ENCODE measurements at places on chromosomes 6 and 20.
A peak's percentile ranks its signal among the peaks of the same experiment; 100 is the strongest.

GRCh38 chr6:6131492-6132109, 124.9 kb upstream of the NRN1 start:
- DNase-seq, result no peak

DNA sequence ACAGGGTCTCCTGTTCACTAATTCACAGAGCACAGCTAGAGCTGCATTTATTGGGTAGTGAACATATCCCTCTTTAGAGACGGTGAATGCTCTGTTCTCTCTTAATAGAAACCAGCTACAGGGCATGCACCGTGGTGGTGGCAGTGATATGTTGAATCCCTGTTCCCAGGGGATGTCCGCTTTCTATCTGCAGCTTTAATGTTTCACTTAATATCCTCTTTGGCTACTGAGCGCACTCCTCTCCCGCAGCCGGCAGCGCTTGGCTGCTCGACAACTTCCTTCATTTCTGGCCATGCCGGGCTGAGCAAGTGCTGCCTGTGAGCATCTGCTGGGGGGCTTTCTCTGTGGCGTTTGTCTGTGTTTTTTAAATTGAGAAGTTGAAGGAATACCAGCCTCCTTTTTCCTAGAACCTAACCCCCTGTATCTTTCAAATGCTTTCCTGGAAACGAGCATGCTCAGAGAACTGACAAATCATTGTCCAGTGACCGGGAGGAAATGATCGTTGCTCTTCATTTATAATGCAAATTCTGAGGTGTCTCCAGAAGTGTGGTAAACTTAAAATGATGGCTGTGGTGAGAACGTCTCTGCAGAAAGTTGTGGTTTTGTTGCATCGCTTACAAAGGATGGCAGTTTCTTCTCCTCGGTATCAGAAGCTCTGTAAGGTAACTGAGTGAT, 297.9 kb downstream of the UTRN start:
- DNase-seq, result peak; percentile 29

GRCh38 chr6:130524552-130524951, 158.7 kb downstream of the TMEM200A start:
- DNase-seq, result no peak

GRCh38 chr20:34047010-34047687, 53.4 kb downstream of the RALY start:
- no peak for DNase-seq

GRCh38 chr20:57451795-57452661, 60.8 kb downstream of the RBM38 start:
- no peak for DNase-seq

DNA sequence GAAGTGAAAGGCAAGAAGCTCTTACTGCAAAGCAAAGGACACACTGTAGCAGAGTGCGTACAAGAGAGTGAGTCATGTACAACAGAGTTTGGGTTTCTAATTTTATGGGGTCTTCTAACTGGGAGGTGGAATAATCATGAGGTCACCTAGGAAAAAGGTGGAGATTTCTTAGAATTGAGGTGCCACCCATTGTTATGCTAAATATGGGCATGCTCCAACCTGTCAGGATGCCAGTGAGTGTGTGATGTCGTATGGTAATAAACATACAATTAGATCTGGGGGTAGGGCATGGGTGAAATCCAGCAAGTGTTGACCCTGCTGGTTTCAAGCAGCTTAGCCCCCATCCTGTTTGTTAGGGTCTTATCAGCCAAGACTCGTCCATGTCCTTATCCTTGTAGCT, 46.6 kb downstream of the OR2B6 start:
- DNase-seq, result no peak

GRCh38 chr20:8946036-8946940, 122.6 kb upstream of the PLCB4 start:
- peak; percentile 63 for DNase-seq

GRCh38 chr6:64774881-64775280, 932.1 kb downstream of the EYS start:
- DNase-seq, result no peak

GRCh38 chr6:12170351-12171092, 119.6 kb upstream of the EDN1 start:
- DNase-seq, result no peak

DNA sequence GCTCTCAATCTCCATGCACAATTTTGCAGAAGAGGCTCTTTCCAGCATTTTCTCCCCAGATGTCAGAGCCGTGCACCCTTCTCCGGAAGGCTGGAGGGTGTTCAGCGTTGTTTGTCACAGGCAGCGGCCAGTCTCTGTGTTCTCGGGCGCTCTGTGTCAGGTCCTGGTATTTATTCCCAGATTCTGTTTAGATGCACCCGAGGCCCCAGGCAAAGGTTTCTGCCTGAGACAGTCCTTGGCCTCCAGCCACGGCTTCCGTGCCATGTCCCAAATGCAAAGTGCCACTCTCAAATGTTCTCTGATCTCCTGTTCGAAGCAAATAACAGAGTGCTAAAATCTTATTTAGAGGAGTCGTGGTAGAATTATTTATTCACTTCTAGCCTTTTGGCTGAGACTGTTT, 140.3 kb upstream of the AGPAT4 start:
- DNase-seq, result no peak

- no peak for DNase-seq
Observed at GRCh38 chr6:2135401-2135800, 110.0 kb downstream of the GMDS start.

DNA sequence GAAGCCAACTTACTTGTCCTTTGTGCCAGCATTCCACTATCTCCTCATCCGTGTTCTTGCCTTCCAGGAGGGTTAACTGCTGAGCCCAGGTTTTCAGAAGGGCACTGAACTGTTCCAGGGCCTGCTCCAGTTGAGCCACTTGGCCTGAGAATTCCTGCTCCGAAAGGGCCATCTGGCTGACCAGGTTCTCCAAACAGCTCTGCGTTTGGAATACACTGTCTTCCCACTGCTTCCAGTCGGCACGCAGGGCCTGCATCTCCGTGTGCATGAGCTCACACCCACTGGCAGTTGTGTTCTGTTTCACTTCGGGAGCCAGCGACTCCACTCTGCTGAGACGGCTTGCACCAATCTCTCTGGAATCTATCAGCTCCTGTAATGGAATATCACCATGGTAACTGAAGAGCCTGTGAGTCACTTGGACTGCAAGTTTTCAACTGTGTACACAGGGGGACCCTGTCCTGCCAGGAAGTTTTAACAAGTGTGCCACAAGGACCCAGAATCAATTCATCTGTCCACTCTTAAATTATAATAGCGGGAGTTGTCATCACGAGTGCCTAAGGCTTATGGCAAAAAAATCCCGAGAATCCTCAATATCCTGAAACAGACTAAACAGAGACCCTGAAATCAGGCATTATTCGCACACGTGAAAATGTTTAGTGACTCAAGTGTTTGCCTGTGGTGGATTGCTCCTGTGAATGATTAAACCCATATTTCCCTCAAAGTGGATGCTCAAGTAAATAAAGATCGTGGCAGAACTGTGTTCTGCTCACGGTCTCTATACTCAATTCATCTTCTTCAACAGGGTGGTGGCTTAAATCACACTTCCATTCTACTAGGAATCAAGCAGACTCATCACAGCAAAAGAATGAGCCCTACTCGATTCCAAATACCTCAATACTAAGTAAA, 255.9 kb downstream of the SYNE1 start:
- peak; percentile 99 for DNase-seq

GRCh38 chr6:15250187-15251168, 4.6 kb downstream of the JARID2 start:
- no peak for DNase-seq

DNA sequence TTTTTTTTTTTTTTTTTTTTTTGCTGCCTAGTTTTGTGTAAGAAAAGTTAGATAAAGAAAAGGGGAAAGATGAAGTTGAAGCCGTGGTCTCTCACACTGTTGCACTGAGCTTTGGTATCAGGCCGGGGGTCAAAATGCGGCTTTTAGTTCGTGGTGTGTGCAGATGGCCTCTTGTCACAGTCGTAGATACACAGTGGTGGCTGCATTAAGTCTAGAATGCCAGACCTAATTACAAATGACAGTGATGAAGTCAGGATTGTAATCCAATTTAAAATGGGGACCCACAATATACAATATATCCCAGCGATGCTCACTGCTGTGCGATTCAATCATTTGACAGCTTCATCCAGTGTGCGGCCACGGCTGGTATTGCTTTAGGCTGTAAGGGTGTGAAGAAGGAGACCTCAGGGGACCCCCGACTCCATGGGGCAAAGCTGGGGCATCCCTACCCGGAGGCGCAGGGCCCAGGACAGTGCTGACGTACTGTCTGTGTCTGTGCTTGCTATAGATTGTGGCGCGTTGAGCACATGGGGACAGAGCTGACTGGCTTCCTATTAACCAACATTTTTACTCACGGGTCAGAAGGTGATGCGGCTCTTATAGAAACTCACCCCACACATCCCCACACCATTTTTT, 210.0 kb upstream of the SOX4 start:
- no peak for DNase-seq

- no peak for DNase-seq
Observed at GRCh38 chr20:63850689-63851547, 10.4 kb upstream of the ABHD16B start.

GRCh38 chr6:14510038-14510437, 392.5 kb downstream of the CD83 start:
- DNase-seq, result no peak

DNA sequence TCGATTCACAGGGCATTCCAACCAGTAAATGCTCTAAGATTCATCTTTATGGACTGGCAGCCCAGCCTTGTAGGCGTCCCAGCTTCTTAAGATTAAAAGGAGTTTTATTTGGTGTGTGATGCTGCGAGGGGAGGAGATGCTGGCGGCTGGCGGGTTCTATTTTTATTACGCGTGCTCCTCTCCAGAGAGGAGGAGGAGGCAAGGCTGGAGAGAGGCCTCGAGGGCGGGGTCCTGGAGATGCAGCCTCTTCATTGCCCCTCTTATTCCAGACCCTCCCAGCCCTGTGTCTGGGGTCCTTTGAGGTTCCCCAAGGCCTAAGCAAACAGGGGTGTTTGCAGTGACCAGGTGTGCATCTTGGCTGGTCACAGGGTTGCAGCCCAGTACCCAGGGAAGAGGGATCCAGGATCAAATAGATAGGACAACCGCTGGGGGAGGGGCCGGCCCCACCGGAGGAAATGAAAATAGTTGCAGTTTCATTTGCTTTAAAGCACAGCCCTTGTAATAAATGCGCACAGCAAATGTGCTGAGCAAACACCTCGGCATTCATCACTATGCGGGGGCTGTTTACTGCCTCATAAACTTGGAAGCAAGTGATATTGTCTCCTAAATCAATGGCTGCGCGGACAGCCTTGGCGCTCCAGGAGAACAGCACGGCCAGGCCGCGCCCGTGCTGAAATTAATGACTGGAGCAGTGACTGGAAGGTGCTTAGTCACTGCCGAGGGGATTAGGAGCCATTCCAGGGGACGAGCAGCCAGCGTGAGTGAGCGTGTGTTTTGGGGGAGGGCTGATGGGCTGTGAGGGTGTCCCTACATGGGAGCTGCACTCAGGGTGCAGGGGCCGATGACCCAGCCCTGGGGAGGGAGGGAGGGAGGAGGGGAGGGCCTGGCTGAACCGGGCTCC, 83.0 kb downstream of the TMEM242 start:
- peak; percentile 87 for DNase-seq

GRCh38 chr20:1627200-1627550, 7.4 kb upstream of the SIRPB1 start:
- no peak for DNase-seq

GRCh38 chr6:119476554-119476953, 127.0 kb upstream of the MAN1A1 start:
- no peak for DNase-seq

- no peak for DNase-seq
Observed at GRCh38 chr6:136737374-136737844, 54.9 kb downstream of the MAP3K5 start.

DNA sequence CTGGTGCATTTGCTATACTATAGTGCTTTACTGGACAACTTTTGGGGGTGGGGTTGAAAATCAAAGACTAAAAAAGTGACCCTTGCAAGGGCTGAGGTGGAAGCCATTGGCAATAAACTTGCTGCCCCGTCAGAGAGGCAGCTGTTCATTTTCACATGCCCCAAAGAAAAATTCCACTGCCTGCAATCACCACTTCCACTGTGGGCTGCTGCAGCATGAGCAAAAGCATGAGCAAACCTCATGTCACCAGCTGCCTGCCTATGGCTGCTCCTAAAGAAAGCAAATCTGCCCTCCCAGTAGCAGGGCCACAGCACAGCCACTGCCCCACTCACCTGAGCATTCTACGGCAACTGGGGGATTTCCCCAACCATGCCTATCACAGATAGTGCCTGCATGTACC, 290.0 kb downstream of the PAX1 start:
- no peak for DNase-seq

DNA sequence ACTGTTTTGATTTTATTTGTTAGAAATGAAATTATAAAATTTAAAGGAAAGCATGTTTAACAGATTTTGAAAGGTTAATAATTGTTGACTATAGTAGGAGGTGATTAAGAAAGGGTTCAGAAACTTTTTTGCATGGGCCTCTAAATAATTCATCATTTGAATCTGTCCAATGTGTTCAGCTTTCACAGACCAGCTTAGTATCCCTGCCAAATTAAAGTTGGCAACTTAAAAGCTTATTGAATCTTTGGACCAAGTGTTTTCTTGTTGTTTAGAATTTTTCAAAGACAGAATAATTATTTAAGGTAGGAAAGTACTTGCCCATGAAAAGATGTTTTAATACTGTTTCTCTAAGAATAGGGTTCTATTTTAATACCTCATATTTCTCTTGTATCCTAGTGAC, 466.0 kb downstream of the GJA1 start:
- no peak for DNase-seq

DNA sequence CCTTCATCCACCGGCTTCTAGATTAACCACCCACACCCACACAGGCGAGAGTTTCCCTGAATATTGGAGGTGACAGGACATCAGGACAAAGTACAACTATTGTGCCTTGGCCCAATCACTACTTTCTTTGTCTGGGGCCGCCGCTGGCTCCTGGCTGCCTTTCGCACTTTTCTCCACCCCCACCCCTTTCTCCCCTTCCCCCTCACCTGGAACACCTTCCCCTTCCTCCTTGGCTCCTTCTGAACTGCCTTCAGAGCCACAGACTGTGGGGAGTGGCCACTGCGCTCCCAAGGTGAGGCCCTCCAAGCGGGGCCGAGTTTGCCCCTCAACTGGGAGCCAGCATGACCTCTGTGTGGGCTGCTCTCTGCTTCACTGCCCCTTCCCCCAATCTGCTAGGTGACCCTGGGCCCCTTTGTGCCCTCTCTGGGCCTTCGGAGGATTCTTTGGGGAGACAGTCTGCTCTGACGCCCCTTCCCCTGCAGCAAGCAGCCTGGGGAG, 3.0 kb upstream of the VEGFA start:
- DNase-seq, result no peak

- DNase-seq, result no peak
Observed at GRCh38 chr20:13493143-13493542, 145.6 kb downstream of the TASP1 start.
